Stimulated activated CD8-positive, alpha-beta memory T cell treated with anti-CD3 and anti-CD28 coated beads, Interleukin-4, amount 100 ng/mL, for 24 hours (primary cell): ENCODE measurements at places on chromosomes 2 and 18.

GRCh38 chr2:201235860-201236811, 24.2 kb upstream of the CASP8 start:
- DNase-seq: no peak

DNA sequence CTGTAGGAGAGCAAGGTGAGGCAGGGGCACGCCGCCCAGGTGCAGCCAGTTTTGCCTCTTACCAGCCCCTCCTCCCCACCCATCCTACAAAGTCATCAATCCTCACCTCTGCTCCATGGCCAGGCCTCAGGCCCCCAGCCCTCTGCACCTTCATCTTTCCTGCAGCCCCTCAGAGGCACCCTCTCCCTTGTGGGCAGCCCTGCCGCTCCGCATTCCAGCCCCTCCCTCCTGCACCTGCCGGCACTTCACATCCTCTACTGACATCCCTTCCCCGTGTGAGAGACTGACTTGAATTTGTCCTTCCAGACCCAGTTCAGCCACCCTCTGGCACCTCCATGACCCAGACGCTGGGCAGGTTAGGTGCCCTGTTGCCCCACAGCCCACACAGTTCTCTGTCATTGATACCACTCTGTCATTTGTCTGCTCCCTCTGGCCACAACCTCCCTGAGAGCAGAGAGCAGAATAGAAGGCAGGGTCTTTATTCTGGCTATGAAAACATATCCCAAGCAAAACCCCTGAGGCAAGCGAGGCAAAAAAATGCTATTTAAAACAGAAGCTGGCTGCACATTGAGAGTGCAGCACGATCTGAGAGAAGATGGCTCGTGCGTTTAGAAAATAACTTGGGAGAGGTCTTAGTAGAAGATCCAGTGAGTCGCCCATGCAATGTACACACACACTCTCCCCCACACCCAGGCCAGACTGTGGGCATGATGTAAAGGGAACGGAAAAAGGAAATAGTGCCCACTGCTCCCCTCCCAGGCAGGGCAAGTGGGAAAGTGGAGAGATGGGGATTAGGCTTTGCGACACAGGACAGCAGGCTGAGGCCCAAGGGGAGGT, 25.9 kb downstream of the SDC1 start:
- no peak for DNase-seq

- no peak for DNase-seq
These were observed 15.3 kb upstream of the CREB1 start for GRCh38 chr2:207514451-207514850.

DNA sequence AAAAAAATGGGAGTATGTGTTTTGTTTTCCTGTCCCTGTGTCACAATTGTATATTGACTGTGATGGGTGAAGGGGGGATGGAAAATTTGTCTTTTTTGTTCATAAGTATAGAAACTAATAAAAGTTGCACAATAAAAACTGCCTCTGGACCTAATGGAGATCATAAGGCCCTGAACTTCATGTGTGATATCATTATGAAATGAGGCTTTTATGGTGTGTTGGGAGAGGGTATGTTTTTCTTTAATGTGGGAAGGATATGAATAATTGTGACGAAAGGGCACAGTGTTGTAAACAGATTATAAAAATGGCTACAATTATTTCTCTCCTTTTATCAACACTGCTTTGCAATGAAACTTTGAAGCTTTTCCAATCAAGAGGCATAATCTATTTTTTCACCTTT, 1889.3 kb upstream of the CELF4 start:
- DNase-seq: no peak

DNA sequence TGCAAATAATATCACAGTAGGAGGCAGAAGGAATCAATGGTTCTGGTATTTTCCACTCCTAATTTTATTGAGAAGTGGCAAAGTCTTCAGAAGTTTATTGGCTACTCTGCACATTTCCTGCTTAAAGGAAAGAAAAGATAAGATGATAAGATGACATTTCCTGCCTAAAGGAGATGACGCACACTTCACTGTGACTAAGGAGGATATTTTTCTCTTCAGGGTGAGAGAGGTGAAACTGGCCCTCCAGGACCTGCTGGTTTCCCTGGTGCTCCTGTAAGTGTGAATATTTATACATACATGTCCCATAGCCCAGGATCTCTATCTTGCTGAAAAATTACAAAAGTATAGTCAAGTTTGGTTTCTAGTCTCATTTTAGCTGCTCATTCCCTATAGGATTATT, 27.9 kb downstream of the COL3A1 start:
- DNase-seq: no peak
